ENCODE measurements at places on chromosomes 3 and 15. TPM values are rescaled to one million over a fixed set of nuclear protein-coding genes. Genes with fewer than 3 reads are reported as not detected.

DNA sequence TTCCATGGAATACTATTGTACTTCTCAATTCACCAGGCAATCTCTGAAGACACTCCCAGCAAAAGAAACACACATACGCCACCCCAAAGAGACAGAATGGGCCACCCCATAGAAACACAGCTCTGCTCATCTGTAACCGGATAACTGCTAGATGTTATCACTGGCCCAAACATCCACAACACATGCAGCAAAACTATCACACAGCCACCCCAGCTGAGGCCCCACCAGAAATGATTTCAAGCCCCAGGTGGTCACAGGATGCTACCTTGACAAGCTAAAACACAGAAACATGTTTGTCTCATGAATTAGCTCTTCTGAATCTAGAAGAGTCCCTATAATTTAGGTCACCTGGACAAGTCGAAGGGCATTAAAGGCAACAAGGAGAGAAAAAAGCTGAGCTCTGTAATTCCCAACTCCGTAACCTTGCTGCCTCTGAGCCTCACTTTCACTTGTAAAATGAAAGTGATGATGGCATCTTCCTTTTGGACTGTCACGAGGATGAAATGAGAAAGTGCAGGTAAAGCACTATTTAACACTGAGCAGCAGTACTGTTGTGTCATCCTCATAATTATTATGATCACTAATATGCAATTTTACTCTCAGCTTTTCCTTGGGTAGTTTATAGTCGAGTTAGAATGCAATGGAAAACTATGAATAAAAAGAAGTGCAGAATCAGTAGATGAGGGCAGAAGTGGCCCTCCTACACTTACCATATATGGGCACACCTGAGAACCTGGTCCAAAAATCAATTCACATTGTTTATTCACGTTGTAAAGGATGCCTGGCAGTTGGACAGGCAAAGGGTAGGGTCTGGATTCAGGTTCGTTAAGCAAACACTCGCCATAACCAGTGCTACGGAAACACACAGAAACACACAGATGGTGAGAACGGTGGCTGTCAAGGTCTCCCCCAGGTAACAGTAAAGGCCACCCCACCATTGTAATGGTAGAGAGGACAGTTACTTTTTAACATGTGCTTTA, 38.6 kb downstream of the ADAMTS9 start:
- peaks cover 3% of the 10 kb centered on the region for H3K4me1 ChIP-seq
- H3K27ac ChIP-seq: no peak overlapping the region
- no peak for DNase-seq
- H3K36me3 ChIP-seq: peaks cover 6% of the 10 kb centered on the region
- no peaks in the 10 kb centered on the region for H3K27me3 ChIP-seq

- H3K36me3 ChIP-seq: no peaks in the 10 kb centered on the region
- H3K4me3 ChIP-seq: no peak overlapping the region
- peak overlapping the region; percentile 4 for H3K27ac ChIP-seq
- no peak for DNase-seq
These were observed 77.9 kb upstream of the TSC22D2 start for GRCh38 chr3:150330174-150330573.

Gene LIPC
- polyA plus RNA-seq: 0.25 TPM

Gene GP5
- 0.33 TPM for polyA plus RNA-seq

- DNase-seq: no peak
- no peaks in the 10 kb centered on the region for H3K36me3 ChIP-seq
- H3K4me1 ChIP-seq: no peaks in the 10 kb centered on the region
- H3K27me3 ChIP-seq: no peaks in the 10 kb centered on the region
- H3K27ac ChIP-seq: no peak overlapping the region
These were observed 428.3 kb upstream of the ATP11B start for GRCh38 chr3:182364723-182365650.

DNA sequence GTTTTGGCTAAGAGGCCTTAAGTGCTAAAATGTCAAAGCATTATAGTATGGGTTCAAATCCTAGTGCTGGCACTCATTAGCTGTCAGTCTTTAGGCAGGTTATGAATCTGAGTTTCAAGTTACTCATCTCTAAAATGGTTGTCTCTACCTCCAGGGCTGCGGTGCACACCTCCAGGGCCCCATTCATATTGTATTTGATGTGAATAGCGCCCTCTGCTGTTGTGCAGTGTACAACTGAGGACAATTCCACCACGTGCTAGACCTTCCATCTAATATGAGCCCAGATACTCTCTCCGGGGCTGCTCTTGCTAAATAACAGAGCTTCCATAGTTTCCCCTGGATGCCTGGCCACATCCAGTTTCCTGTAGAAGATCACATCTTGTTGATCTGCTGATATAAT, 54.3 kb downstream of the OXNAD1 start:
- H3K27me3 ChIP-seq: no peaks in the 10 kb centered on the region
- DNase-seq: no peak
- no peak overlapping the region for H3K27ac ChIP-seq

GRCh38 chr3:57959423-57960173, 48.6 kb upstream of the FLNB start:
- no peaks in the 10 kb centered on the region for H3K27me3 ChIP-seq
- no peak overlapping the region for H3K4me3 ChIP-seq
- H3K27ac ChIP-seq: peak overlapping the region; percentile 84

DNA sequence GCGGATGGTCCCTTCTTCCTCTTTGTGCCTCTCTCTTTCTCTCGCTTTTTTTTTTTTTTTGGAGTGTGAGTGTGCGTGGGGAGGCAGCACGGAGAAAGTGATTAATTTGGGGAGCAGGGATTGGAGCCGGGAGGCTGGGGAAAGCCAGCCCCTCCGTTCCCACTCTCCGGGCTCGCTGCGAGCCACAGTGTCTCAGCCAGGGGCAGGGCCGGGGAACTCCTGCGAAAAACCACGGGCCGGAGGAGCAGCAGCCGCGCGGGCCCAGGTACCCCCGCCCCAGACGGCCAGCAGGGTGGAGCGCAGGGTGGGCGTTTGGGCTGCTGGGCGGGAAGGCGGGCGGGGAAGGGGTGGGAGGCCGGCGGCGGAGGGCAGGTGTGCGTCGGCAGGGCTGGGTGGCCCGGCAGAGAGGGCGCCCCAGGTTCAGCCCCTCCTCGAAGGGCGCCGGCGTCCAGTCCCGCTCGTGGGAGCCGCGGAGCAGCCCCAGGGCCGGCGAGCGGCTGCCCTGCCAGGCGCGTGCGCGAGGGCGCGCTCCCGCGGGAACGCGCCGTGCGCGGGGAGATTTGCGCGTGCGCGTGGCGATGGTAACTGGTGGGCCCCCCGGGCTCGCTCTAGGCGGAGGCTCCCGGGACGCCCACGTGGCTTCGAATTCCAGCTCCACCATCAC, 1.4 kb downstream of the CHL1 start:
- DNase-seq: no peak
- peak overlapping the region; percentile 38 for H3K4me3 ChIP-seq

GRCh38 chr3:176969066-176969465, 228.2 kb downstream of the TBL1XR1 start:
- H3K36me3 ChIP-seq: no peaks in the 10 kb centered on the region
- H3K4me3 ChIP-seq: no peak overlapping the region
- H3K27ac ChIP-seq: no peak overlapping the region
- H3K4me1 ChIP-seq: no peaks in the 10 kb centered on the region
- H3K27me3 ChIP-seq: no peaks in the 10 kb centered on the region
- DNase-seq: no peak

- H3K27me3 ChIP-seq: no peaks in the 10 kb centered on the region
- no peaks in the 10 kb centered on the region for H3K4me1 ChIP-seq
- no peaks in the 10 kb centered on the region for H3K36me3 ChIP-seq
- H3K4me3 ChIP-seq: no peak overlapping the region
- no peak for DNase-seq
These were observed 406.6 kb upstream of the DPPA4 start for GRCh38 chr3:109743981-109744380.

DNA sequence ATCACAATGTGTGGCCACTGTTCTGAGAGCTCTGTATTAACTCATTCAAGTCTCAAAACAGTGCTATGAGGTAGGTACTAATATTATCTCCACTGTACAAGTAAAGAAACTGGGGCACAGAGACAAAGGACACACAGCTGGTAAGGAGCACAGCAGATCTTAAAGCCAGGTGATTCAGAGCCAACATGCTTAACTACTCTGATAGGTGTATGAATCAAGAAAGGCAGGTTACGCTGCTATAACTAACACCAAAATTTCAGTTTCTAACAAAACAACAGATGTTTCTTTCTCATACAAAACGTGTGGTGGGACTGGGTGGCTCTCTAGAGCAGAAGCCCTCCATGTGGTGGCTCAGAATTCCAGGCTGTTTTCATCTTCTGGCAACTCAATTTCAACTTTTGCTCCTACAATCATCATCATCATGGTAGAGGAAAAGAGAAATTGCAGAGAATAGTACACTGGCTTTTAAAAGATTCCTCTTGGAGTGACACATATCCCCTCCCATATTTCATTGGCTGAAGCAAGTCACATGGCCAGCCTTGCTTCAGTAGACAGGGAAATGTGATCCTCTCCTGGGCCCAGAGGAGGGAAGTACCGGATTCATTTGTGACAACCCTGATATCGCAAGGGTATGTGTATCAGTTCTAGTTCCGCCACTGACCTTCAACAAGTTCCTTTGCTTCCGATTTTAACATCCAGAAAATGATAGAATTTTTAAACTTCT, 126.2 kb upstream of the PTX3 start:
- H3K4me1 ChIP-seq: no peaks in the 10 kb centered on the region
- DNase-seq: no peak
- no peak overlapping the region for H3K4me3 ChIP-seq
- no peaks in the 10 kb centered on the region for H3K36me3 ChIP-seq

DNA sequence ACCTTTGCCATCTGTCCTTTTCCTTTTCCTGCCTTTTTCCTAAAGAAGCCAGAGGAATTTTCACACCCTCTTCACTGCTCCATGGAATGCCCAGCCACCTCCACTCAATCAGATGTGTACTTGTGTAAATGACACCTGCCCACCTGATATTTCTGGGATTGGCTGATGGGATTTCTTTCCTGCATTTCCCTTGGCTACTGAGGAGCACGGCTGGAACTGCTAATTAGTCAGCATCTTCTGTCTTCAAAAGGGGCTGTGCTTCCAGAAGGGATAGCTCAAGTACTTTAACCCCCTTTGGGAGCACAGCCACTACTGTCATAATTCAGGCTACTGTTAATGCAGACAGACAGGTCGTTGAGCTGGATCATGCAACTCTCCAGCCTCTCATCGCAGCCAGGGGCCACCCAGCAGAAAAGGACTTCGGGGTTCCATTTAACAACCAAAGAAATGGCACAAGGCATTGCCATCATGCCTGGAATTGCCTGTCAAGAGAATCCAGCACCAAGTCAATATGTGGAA, 38.6 kb downstream of the MGLL start:
- no peak overlapping the region for H3K4me3 ChIP-seq
- no peak overlapping the region for H3K27ac ChIP-seq
- H3K27me3 ChIP-seq: no peaks in the 10 kb centered on the region

DNA sequence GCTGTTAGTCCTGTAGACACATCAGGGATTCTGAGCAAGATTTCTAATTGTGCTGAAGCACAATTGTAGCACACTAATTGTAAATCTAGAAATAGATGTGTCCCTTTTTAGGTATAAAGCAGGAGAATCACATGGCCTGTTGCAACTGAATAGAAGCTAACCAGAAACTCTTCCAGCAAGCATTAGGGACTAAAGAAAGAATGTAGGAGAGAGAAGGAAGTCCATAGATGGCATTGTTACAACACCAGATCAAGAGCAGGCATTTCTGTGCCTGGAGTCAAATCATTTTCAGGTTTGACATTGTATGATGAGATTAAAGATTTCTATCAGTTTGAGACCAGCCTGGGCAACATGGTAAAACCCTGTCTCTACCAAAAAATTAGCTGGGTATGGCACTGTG, 27.4 kb downstream of the CALML4 start:
- H3K4me1 ChIP-seq: no peaks in the 10 kb centered on the region
- H3K36me3 ChIP-seq: peaks cover 44% of the 10 kb centered on the region
- DNase-seq: no peak
- H3K27me3 ChIP-seq: no peaks in the 10 kb centered on the region

All from large intestine (tissue), 12 donors.